ENCODE measurements at places on chromosomes 5 and 9. TPM values are rescaled to one million over a fixed set of nuclear protein-coding genes. Genes with fewer than 3 reads are reported as not detected.
A peak's percentile ranks its signal among the peaks of the same experiment; 100 is the strongest.

DNA sequence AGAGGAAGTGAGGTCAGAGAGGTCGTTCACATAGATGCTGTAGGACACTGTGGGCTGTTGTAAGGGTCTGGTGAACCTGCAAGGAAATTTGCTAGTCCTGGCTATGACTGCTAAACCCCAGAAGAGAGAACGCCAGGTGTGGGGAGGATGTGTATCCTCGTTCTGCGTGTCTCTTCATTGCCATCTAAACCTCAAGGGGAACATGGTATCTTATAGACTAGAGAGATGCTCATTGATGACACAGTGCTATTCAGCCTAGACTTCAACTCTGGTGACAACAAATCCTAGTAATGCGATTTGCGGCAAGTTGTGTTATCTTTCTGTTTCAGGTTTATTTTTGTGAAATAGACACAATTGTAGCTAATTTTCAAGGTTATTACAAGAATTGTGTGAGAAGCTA lies 140.2 kb downstream of the ADAMTSL1 start:
- DNase-seq: no peak

GRCh38 chr5:135153661-135154060 lies 119.6 kb upstream of the PITX1 start:
- DNase-seq: no peak

- DNase-seq: peak; percentile 42
Measured at GRCh38 chr9:32723789-32724325, 59.5 kb upstream of the TMEM215 start.

DNA sequence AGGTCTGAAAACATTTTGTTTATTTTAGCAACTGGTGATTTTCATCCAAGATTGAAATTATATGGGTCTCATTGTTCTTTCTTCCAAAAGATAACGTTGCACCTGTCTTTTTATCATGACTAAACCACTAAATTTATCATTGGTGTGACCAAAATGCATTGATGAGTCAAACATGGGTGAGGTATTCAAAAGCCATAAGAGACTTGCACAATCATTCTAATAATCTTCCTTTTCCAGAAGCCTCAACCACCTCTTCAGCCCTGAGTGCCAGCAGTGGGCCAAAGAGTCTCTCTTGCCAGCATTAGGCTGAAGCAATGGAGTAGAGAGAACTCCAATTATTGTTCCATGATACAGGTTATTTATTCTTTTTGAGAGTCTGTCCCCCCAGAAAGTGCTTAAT lies 198.9 kb downstream of the LURAP1L start:
- DNase-seq: peak; percentile 60

DNA sequence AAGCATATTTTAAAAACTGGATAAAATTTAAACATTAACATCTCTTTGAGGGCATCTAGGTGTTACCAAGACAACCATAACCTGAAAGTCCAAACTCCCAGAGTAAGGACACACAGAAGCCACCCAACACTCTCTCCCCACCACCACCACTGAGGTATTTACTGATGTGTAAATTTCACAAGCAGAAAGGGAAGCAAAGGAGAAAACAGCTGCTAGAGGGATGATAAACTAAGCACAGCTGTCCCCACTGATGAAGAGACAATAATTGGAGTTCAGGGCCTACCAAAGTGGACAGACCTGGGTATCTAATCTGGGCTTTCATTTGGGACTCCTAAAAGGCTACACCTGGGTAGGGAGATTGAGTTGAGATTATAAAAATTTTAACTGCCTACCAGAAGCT lies 63.6 kb downstream of the FRMD3 start:
- DNase-seq: no peak

DNA sequence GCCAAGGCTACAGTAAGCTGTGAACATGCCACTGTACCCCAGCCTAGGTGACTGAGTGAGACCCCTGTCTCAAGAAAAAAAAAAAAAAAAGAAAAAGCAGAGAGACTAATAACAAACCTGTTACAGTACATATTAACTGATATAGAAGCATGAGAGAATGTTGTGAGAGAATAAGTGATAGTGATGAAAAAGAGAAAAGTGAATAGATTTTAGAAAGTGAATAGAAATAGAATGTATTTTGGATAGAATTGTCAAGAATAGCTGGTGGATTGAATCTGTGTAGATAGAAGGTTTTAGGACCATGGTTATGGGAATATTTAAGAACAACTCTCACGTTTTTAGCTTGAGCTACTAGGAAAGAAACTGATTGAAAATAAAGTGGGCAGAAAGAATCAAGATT lies 135.8 kb downstream of the WDR70 start:
- no peak for DNase-seq

DNA sequence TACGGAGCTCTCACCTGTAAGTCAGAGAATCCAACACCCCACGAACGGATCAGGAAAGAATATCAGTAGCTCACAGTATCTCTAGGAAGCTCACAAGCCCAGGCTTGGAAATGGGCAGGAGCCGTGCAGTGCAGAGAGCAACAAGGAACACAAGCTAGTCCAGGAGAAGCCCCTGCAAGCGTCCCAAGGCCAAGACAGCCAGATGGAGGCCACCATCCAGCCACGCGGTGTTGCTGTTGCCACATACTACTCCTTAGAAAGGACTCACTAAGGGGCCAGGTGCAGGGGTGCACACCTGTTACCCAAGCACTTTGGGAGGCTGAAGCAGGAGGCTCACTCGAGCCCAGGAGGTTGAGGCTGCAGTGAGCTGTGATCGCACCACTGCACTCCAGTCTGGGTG lies 15.4 kb upstream of the VAV2 start:
- DNase-seq: no peak

DNA sequence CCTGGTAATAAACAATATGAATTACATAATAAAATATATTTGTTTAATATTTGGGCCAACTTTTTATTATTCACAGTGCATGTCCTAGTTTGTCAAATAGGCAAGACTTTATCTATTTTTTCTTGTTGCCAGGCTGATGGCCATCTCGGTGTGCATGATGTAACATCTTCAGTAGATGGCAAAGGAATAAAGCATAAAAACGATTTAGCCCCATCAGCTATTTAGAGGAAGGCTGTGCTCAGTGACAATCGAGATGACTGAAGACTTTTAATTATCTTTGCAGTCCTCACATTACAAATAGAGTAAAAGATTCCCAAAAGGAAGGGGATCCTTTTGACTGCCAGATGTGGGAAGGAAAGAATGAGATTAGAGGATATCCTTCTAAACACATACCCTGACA lies 358.5 kb downstream of the PTPRD start:
- DNase-seq: no peak

DNA sequence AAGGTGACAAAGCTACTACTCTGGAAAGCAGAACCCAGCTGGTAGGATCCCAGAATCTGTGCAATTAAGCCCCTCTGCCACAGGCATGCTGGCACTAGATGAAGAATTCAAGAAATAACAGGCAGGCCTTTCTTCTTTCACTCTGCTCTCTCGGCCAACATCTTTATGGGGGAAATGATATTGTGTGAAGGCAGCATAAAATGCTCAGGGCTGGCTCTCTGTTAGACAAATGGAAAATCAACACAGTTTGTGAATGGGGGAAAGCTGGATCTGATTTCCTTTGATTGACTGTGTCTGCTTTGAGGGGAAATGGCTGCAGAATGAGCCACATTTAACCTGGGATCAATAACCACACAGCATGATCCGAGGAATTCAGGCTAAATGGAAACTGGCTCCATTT lies 29.1 kb upstream of the AKNA start:
- no peak for DNase-seq

Gene FOXI1
- not detected for total RNA-seq

Gene SPATA31D4
- total RNA-seq: not detected
